ENCODE measurements at places on chromosomes 7 and 10.

GRCh38 chr10:101234333-101234732, 5.1 kb upstream of the LBX1 start:
- no peak for DNase-seq

DNA sequence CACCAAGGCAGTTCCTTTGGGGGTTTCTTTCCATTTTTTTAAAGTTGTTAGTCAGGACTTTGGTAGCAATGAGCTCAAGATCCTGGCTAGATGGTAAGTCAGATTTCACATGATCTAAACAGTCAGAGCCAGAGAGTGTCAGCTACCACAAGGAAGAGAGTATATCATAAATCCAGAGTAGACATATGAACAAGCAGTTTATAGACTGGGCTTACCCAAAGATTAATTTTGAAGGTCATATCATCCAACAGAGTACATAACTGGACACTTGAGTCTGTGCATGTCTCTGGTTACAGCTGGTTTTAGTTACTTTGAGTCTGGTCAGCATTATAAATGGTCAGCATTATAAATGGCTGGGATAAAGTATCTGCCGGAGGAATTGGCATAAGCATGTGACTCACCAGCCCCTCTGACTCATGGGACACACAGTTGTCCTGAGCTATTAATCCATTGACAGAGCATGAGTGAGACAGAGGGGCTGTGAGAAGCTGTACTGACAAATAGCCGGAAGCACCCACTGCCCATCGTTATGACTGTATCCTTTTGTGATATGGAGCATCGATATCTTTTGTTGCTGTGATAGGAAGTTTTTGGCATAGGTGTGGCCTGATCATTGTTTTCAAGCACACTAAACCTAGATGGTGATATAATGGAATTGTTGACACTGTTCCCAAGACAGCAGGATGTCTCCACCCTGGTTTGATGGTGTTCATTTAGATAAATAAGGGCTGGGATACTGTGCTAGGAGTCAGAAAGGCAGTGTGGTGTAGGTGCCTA, 19.3 kb downstream of the PPP1R3C start:
- no peak for DNase-seq

DNA sequence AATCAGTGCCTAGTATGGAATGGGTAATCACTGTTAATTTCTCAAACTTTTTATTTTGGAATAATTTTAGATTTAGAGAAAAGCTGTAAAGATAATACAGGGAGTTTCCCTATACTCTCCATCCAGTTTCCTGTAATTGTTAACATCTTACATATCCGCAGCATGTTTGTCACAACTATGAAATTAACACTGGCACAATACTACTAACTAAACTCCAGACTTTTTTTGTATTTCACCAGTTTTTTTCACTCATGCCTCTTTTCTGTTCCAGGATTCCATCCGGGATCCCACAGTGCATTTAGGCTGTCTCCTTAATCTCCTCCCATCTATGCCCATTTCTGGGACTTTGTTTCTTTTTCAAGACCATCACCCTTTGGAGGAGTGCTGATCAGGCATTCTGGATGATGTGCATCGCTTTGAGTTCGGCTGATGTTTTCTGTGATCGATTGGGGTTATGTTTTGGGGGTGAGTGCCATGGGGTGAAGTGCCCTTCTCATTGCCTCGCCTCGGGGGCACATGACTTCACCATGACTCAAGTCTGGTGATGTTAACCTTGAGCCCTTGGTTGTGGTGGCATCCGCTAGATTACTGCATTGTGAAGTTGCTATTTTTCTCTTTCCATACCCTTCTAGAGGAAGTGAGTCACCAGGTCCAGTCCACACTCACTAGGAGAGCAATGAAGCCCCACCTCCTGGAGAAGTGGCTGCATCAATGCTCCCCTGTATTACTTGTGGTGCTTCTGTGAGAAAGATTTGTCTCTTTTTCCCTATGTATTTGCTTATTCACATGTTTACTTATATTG, 43.9 kb upstream of the GRB10 start:
- DNase-seq, result no peak

- DNase-seq, result no peak
These were observed 218.5 kb downstream of the DNAJB6 start for GRCh38 chr7:157555313-157555712.
